ENCODE measurements at places on chromosomes 6 and 20. TPM values are rescaled to one million over a fixed set of nuclear protein-coding genes. Genes with fewer than 3 reads are reported as not detected.

DNA sequence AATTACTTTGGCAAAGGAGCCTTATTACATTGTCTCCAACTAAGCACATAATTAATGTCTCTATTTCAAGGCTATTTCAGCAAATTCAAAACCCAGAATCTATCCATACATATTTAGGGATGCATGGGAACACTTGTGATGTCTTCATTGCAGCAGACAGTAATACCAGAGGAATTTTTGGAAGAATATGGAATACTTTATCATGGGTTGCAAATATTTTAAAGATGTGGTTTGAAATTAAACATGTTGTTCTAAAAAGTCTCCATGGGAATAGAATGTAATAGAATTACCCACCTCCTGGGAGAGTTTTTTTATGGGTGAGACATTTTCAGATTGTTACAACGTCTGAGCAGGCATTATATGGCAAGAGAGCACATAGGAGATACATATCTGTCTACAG lies 170.8 kb downstream of the KCNQ5 start:
- no peak for DNase-seq

ALDH8A1 gene
- 1.6 TPM for polyA plus RNA-seq

ZNF133 gene
- polyA plus RNA-seq: 15.9 TPM

PI16 gene
- 13.6 TPM for polyA plus RNA-seq

FAM8A1 gene
- polyA plus RNA-seq: 26.0 TPM

IPCEF1 gene
- polyA plus RNA-seq: 1.2 TPM

DNA sequence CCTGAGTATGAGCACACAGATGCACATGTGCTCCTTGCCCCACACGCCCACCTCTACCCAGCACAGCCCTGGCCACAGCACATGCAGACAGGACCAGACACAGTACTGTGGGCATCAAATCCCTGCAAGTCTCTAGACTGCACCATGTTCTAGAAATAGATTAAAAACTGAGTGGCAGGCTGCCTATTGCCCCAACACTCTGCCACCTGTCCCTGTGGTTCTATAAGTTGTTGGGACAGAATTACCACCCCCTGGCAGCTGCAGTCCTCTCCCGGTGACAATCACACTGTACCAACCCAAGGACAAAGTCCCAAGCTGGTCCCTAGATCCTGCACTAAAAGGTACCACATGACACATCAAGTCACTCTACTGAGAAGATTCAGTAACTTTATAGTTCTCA lies 70.2 kb downstream of the B3GAT2 start:
- no peak for DNase-seq

DNA sequence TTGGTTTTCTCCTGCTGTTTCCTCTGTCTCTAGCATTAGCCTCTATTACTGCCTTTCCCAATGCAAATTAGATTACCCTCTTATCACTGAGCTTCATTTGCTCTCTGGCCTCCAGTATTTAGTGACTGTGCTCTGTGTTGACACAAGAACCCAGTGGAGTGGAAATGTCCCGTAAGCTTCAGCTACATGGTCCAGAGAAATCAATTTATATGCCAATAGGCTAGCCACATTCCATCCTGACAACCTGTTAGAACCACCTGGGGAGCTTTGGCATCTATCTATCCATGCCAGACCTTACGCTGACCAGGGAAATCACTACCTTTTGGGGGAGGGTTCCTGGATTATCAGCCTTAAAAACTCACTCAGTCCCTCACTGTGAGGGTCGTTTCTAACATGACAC lies 459.6 kb downstream of the UTRN start:
- no peak for DNase-seq

DNA sequence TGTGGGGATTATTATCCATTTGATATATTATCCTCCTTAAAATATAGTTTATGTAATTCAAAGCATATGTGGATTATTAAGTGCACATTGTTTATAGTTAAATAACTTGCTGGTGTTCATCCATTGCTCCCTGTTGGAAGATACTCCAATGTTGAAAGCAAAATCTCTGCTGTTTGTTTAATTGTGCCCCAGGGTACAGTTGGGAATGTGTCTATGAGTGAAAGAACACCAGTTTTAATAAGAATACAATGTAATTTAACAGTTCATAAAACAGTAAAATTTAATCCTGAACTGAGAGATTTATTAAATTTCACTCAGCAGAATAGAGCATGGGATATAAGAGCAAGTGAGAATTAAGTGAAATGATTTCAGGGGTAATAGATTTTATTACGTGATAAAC lies 364.9 kb downstream of the GRIK2 start:
- no peak for DNase-seq

DNA sequence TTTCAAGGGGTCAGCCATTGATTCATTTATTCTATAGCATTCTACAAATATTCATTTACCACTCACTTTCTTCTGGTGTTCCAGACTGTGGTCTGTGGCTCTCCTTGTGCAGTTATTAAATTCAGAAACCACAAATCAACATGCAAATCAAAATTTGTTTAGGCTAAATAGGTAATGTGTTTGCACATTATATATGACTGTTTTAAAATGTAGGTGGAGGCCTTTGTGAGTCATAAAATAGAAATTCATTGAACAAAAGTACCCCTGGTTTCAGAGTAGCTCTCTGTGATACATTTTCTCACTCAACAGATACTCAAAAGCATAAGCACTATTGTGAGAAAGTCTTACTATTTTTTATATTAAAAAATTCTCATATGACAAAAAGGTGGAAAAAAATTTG lies 385.5 kb upstream of the TSHZ2 start:
- DNase-seq: no peak

DNA sequence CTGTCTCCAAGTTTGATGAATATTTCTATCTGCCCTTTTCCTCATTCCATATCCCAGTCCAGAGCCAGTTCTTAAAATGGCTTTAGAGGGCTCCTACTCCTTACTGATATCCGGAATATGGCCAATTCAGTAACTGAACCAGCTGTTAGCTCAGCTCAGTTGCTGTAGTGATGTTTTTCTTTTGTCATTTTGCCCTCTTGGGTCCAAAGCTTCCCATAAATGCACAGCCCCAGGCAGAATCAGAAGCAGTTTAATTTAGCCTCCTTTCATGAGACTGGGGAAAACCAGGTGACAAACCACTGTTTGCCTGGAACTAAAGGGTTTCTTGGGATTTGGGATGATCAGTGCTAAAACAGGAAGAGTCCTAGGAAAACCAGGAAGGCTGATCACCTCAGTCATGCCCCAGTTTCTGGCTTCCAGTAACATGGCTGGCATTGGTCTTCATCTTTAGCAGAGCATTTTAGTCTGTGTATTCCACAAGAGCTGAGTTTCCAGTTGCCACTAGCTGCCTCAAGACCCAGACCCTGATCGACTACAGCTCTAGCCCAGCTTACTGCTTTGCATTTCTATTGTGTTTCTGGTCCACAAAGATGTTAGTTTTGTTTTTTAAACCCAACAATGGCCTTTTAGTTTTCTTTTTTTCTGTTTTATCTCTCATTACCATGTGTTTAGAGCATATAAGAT lies 40.6 kb upstream of the REV3L start:
- DNase-seq: no peak

GRCh38 chr6:157150076-157150475 lies 173.2 kb downstream of the TMEM242 start:
- DNase-seq: no peak

DNA sequence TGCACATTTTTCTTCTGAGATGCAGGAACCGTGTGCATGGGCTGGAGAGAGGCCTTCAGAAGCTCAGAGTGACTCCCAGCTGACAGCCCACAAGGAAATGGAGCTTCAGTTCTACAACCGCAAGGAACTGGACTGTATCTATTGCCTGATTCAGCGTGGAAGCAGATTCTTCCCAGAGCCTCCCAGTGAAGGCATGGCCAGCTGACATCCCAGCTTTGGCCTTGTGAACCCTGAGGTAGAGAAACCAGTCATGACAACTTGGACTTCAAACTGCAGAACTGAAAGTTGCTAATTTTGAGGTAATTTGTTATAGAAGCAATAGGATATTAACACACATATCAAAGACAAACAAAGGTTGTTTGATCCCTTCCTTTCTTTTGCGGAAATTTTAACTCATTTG lies 94.3 kb upstream of the NOX3 start:
- no peak for DNase-seq

DNA sequence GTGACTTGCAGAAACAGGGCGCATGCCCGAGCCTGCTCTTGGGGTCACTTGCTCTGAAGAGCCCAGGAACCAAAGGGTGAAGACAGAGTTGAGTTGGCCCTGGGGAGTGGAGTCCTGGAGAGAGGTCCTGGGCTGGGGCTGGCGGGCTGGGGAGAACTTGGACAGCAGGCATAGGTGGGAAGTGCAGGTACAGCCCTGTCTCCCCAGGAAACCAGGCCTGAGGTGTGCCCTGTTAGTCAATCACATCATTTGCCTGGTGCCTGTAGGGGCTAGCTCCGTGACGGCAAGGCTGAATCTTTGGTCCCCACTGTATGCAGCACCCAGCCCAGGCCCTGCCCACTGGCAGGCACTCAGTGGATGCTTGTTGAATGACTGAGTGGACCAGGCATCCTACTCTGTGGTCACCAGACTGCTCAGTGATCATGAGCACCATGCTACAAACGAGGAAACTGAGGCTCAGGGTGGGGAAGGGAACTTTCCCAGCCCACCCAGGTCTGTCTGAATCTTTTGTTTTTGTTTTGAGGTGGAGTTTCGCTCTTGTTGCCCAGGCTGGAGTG lies 15.6 kb upstream of the NOL4L start:
- no peak for DNase-seq

DNA sequence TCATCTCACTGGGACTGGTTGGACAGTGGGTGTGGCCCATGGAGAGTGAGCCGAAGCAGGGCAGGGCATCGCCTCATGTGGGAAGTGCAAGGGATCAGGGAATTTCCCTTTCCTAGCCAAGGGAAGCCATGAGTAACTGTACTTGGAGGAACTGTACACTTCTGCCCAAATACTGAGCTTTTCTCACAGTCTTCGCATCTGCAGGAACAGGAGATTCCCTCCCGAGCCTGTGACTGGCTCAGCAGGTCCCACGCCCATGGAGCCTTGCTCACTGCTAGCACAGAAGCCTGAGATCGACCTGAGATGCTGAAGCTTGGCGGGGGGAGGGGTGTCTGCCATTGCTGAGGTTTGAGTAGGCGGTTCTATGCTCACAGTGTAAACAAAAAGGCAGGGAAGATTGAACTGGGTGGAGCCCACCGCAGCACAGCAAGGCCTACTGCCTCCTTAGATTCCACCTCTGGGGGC lies 10.4 kb upstream of the CALHM5 start:
- DNase-seq: no peak

- DNase-seq: no peak
These were observed 249.1 kb downstream of the DHX35 start for GRCh38 chr20:39211060-39211748.

GRCh38 chr6:106476331-106477105 lies 116.0 kb downstream of the CRYBG1 start:
- no peak for DNase-seq

DNA sequence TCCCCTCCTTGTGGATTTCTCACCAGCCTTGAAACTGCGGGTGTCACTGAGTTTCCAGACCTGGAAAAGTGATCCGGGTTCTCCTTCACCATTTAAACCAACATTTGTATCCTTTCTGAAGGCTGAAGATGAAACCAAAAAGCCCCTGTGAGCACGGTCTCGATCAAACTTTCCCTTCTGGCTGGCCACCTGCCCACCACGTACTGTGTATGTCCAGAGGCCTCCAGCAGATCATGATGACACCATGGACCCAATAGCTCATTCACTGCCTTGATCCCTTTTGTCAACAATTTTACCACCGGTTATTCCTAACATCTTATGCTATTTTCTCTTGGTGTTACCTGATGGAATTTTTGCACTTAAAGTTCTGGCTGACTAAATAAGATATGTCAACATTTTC lies 15.6 kb downstream of the ULBP1 start:
- DNase-seq: no peak

DNA sequence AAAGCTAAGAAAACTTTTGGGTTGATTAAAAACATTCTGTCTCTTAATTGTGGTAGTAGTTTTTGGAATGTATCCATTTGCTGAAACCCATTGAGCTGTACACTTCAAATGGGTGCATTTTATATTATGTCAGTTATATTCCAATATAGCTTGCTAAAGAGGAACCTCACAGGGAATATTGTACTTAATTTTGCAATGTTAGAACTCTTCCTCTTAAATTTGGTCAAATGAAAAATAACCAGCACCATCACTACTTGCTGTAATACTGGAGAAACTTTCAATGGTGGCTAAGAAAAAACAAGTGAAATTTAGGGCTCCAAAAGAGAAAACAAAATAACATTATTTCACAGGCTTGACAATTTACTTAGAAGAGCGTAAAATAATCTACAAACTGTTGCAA lies 651.5 kb downstream of the MAFB start:
- no peak for DNase-seq

GRCh38 chr6:101393251-101393828 lies at the start of gene GRIK2:
Gene GRIK2 (plus strand): TSS chr6:101393708.
- no peak for DNase-seq

GRCh38 chr6:3849681-3850450 lies 693 bp downstream of the FAM50B start:
- DNase-seq: no peak

C4A gene
- polyA plus RNA-seq: 19.3 TPM

DNA sequence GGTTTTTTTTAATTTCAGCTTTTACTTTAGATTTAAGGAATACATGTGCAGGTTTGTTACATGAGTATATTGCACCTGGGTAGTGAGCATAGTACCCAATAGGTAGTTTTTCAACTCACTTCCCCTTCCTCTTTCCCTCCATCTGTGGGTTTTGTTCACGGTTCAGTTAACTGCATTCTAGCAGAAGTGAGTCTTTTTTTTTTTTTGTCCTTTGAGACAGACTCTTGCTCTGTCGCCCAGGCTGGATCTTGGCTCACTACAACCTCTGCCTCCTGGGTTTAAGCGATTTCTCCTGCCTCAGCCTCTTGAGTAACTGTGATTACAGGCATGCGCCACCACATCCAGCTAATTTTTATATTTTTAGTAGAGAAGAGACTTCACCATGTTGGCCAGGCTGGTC lies 8.7 kb downstream of the UBR2 start:
- no peak for DNase-seq

DNA sequence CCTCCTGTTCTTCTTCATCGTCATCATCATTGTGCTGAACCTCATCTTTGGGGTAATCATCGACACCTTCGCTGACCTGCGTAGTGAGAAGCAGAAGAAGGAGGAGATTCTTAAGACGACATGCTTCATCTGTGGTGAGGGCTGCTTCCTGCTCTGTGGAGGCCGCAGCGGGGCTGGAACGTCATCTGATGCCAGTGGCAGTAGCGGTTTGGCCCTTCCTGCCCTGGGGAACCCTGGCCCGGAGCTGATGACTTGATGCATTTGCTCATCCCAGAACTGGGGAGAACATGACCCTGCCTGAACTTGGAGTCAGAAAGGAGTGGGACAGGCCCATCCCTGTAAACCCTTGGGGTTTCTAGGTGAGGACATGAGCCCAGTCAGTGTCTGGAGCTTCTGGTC lies 18.7 kb downstream of the UQCC2 start:
- no peak for DNase-seq
